ENCODE measurements at places on chromosomes 7 and 10.
A peak's percentile ranks its signal among the peaks of the same experiment; 100 is the strongest.

GRCh38 chr7:11341285-11341944, 367.7 kb downstream of the PHF14 start:
- no peak for DNase-seq

DNA sequence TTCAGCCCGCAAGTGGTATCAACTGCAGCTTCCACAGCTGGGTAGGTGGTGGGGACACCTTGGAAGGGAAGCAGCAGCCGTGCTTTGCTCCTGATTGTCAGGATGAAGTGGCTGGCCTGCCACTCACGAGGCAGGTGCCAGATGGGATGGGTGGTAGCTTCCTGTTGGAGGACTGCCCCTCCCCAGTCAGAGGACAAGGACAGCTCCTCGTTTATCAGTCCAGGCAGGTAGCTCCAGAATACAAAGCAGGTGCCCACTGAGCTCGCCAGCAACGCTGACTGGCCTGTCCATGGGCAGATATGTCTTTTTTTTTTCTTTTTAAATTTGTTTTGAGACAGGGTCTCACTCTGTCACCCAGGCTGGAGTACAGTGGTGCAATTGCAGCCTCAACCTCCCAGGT, 431.3 kb downstream of the GALNT17 start:
- DNase-seq, result no peak

GRCh38 chr10:70405037-70405824, 1.3 kb downstream of the EIF4EBP2 start:
- DNase-seq, result peak; percentile 76

DNA sequence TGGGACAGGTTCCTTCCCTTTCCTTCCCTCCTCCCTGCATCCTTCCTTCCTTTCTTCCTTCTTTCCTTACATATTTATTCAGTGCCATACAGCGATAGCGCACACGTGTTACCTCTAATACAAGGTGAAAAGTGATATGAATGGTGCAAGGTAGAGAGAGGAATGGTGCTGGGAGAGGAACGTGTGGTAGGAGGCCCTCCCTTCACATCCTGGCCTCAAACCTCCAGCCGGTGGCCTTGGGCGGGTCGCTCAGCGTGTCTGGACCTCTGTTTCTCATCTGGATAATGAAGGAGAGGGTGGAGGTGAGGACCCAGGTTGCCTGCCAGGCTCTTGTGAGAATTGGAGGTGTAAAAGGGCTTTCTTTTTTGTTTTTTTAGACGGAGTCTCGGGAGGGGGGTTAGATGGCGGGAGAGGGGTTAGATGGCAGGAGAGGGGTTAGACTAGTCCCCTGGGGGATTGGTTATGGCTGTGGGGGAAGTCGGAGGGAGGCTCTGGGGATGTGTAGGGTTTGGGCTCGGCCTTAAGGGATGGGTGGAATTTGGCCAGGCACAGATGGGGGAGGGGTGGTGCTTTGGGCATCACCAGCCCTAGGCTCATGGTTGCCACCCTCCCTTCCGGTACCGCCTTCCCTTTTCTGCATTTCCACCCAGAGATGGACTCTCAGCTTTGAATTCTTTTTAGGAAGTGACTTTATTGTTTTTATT, 14.9 kb downstream of the CHST3 start:
- DNase-seq, result peak; percentile 33

DNA sequence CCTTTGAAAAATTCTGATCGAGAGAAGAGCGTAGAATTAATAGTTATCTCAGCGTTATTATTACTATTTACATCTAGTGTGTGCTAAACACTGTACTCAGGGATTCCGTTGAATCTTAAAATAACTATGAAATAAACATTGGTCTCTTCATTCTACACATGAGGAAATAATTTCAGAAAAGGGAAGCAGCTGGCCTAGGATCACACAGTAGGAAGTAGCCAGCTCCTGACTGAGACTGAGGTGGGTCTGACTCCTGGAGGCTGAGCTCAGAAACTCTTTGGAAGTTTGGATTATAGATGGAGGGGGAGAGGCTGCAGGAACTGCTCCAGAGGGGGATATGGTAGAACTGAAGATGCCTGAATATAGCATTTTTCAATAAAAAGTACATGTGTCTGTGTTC, 183.9 kb upstream of the WDR11 start:
- no peak for DNase-seq

GRCh38 chr10:28445516-28445915, 87.4 kb upstream of the WAC start:
- DNase-seq, result no peak

DNA sequence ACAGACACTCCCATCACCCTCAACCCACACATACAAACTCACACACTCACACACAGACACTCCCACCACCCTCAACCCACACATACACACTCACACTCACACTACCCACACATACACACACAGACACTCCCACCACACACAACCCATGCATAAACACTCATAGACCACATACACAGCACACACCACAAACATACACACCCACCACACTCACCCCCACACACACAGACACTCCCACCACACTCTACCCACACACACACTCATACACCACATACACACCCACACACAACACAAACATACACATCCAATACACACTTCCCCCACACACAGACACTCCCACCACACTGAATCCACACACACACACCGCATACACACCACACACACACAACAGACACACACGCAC, 521.2 kb downstream of the TCERG1L start:
- no peak for DNase-seq

- DNase-seq, result no peak
These were observed 5.0 kb upstream of the PAPOLB start for GRCh38 chr7:4866528-4867496.

DNA sequence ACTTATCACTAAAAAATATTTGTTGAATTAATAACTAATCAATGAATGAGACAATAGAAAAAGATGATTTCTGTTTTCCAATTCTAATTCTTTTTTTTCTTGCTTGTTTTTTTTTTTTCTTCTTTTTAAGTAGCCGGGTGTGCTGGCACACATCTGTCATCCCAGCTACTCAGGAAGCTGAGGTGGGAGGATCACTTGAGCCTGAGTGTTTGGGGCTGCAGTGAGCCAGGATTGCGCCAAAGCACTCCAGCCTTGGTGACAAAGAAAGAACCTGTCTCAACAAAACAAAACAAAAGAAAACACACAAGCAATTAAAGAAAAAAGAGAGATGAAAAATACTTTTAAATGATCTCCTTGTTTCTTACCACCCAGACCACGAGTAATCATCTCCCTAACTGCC, 1109.3 kb downstream of the REEP3 start:
- no peak for DNase-seq

DNA sequence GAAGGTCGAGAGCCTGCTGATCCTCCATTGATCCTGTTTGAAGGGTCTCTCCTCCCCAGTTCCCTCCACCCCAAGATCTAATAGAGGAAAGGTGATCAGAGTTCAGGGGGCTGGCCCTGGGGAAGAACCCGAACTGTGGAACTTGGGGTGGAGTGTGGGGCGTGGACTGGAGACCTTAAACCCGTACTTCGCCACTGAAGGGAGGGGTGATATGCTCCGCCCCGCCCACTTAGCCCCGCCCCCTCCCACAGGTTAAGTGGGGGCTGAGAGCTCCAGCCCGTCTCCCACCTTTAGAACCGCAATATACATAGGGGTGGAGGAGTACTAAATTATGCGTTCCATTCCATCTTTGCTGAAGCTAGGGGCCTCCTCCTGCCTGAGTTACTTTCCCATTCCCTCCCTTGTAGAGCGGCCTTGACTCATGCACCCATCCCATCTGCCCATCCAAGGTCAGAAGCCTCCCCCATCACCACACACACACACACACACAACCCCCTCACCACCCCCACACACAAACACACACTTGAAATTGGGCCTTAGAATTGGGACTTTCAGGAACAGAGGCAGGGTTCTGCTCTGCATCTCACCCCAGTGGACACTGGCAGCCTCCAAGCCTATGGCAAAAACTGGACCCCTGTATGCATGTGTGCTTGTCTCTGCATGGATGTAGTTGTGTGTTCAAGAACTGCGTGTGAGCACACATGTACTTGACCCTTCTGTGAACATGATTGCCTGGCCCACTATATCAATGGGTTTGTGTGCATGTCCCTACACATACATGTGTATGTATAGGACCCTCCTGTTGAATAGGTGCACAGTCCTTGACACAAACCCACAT, 991 bp downstream of the SEMA4G start:
- DNase-seq, result no peak

- DNase-seq, result no peak
These were observed 250.4 kb upstream of the NPSR1 start for GRCh38 chr7:34407586-34407985.

GRCh38 chr10:122189185-122189584, 81.9 kb upstream of the BTBD16 start:
- DNase-seq, result no peak

DNA sequence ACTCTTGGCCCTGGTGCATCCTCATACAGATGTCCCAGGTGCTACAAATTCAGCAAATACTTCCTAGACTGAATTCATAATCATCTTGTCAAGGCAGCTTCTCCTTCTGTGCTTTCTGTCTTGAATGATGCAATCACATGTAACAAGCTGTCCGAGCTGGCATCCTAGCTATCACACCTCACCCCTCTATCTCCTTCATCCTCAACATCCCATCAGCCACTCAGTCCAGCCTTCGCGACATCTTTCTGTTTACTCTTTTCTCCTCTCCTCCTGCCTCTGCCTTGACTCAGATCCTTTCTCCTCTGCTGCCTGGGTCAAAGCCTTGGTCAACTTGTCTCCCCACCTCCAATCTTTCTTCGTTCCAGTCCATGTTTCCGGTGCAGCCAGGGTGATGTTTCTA, 240.4 kb upstream of the CELF2 start:
- DNase-seq, result no peak

DNA sequence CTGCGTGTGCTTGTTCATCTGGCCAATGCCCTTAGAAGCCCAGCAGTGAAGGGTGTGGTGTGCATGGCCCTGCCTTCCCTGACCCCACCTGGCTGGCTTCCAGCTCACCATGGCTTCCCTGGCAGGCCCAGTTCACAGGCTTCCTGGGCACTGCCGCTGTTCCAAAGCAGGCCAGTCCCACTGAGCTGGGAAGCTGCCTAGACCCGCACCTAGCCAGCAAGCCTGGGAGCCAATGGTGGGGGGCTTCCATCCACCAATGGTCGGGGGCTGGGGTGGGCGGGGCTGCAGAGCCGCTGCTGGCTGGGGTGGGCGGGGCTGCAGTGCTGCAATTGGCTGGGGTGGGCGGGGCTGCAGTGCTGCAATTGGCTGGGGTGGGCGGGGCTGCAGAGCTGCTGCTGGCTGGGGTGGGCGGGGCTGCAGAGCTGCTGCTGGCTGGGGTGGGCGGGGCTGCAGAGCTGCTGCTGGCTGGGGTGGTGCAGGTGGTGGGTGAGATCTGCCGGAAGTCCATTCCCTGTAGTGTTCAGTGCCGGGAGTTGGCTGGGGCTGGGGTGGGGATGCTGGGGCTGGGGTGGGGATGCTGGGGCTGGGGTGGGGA, 12.4 kb downstream of the CALY start:
- DNase-seq, result no peak

DNA sequence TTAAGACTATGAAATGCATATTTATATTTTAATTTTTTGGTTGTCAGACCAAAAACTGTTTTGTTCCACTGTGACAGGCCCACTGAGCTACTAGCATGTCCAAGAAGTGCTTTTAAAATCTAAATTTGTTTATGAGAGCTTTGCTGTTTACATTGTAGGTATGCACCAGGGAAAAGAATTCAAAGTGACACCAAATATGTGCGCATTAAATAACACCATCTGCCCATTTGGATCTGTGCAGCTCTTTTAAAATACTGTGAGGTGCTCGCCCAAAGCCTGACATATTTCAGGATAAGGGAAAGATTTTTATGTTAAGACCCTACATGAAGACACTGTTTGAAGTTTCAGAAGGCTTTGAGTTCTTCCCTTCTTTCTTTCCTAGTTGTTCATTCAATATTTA, 162.9 kb downstream of the ST7 start:
- DNase-seq, result no peak

GRCh38 chr10:6136215-6137201, 47.7 kb downstream of the RBM17 start:
- no peak for DNase-seq

DNA sequence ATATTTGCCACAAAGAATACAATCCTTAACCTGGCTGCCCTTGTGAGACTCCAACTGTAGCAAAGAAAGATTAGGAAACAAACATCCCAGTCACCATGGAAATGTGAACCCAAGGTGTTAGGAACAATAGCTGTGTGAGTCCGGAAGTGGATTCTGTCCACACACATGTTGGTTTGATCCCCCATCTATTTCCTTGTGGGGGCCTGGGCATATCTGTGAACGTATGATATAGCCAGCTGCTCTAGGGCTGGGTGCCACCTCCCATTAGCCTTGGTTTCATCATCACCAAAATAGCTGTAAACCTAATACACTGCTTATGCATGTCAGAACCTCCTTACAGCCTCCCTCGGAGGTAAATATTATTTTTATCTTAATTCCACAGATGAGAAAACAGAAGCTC, 26.4 kb downstream of the GRK5 start:
- DNase-seq, result no peak

DNA sequence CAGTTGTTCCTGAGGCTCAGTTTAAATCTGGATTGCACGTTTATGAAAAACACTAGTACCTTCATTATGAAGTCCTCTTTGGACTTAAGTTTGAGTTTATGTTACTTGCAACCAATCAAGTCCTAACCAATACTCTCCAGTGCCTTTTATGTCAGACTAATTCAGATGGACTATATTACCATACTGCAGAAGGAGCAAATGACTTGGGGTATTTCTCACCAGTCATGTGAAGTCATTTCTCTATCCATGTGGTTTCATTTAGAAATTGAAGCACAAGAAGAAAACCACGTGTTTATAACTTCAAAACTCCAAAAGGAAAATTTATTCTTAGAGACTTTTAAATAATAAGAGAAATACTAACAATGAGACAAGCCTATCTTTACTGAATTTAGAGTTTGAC, 201.6 kb downstream of the MBL2 start:
- DNase-seq, result no peak

DNA sequence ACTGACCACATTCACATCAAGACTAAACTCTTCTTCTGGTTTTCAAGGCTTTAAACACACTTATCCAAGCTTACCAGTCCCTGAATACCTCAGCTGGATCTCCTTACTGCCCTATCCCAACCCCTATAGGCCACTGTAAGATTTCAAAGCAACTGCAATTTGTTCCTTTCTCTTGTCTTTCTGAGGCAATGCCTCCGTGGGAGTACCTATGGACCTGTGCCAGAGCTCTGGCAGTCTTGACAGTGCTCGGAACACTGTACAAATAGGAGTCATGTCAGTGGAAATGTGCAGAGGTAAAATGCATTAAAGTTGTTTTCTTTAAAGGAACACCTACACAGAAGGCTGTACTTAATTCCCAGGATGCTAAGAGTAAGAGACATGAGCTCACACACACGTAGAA, 124.7 kb downstream of the CNOT4 start:
- DNase-seq, result no peak

GRCh38 chr7:96322373-96322695, 436 bp upstream of the SLC25A13 start:
- no peak for DNase-seq

- DNase-seq, result no peak
These were observed 10.2 kb downstream of the SCD start for GRCh38 chr10:100357059-100357858.

DNA sequence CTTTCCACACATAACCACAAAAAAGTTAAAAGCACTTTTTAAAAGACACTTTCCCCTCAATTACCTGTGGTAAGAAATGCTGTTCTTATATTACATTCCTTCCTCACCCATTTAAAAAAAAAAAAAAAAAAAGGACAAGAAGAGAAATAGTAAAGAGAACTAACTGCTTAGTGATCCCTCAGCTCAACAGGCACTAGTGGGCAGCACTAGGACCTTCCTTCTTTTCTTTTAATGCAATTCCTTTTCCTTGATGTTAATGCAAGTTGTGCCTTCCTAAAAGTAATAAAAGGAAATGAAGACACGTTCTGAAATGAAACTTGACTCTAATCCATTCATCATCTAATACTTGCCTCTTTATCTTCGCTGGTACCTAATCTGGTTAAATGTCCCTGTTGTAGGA, 189.7 kb downstream of the TCF7L2 start:
- DNase-seq, result no peak

GRCh38 chr10:95247881-95248583, 42.8 kb downstream of the PDLIM1 start:
- DNase-seq, result no peak
